Motor neuron (in vitro differentiated cells): ENCODE measurements at places on chromosomes 4 and X.

- no peak for ATAC-seq
Observed at GRCh38 chr4:105710012-105710600, 1.5 kb downstream of the GSTCD start.

GRCh38 chr4:176781739-176782100 is 11.0 kb downstream of the VEGFC start:
- ATAC-seq: peak; percentile 60

GRCh38 chrX:42619068-42619467 is 158.9 kb downstream of the PPP1R2C start:
- no peak for ATAC-seq

DNA sequence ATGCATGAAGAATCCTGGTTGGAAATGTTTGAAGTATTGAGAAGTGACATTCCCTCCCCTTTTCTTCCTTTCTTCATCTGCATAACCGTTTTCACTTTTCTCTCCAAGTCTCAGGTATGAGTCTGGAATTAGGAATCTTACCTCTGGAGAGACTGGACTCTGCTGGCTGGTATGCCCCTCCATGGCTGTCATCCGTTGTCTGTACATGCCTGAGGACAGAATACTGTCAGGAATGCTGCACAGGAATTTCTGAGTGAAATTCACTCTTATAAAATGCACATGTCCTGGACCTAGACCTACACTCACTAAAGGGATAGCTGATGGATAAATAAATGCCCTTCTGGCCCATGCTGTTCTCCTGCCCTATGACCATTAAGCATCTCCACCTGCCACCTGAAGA is 179.5 kb downstream of the MSN start:
- ATAC-seq: no peak

DNA sequence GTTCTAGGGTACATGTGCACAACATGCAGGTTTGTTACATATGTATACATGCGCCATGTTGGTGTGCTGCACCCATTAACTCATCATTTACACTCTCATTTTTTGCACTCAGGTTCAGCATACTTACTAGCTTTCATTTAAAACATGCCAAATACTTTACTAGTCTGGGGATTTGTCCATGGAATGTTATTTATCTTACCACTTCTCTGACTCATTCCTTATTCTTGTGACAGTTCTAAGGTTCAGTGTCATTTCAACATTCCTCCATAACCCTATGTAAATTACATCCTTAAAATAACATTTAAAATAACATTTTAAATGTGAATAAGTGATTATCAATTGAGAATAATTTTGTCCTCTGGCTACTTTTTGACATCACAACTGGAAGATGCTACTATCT is 19.5 kb upstream of the SYTL5 start:
- peak; percentile 50 for ATAC-seq

GRCh38 chrX:140508958-140509357 is 4.1 kb upstream of the SOX3 start:
- ATAC-seq: no peak

DNA sequence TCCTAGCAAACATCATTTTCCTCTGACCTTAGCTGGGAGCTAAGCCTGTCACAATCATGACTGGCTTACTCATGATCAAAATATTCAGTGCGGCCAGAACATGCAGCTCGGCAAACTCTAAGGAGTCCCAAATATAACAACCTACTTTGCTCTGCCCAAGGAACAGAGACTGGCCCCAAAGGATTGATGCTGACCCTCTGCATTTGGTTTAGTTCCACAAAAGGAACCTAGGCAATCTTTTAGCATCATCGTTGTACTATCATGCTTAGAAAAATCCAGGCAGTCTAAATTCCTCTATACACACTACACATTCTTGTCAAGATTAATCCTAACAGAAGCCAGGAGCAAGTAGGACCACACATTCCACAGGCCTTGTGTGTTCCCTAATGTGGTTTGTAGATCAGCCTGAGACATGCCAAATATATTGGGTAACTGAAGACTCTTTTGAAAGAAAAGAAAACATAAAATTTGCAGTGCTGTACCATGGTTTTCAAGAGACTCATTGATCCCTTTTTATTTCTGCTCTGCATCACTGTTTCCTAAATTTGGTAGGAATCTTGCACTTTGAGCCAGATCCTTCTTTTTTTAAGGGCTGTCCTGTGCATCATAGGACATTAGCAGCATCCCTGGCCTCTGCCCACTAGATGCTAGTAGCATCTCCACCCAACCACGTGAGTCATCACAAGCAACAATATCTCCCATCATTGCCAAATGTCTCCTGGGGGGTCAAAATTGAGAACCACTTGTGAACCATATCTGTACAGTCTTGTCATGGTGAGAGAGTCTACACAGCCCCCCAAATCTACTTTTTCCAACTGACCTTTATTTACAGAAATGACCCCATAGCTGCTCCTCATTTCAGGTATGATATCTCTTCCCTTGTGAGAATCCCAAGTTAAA is 17.6 kb upstream of the CC2D2A start:
- ATAC-seq: no peak
